ENCODE measurements at places on chromosomes 5 and 9. TPM values are rescaled to one million over a fixed set of nuclear protein-coding genes. Genes with fewer than 3 reads are reported as not detected.

Gene INSL4
- not detected for total RNA-seq

Gene EIF4E1B
- total RNA-seq, result not detected

Gene PCDHGA4
- total RNA-seq, result 1.4 TPM

Gene NEUROG1
- total RNA-seq, result not detected

GRCh38 chr9:71678999-71679398 is 89.3 kb downstream of the CEMIP2 start:
- DNase-seq, result no peak

GRCh38 chr5:10635257-10635866 is 71.5 kb downstream of the ANKRD33B start:
- DNase-seq, result peak; percentile 91

DNA sequence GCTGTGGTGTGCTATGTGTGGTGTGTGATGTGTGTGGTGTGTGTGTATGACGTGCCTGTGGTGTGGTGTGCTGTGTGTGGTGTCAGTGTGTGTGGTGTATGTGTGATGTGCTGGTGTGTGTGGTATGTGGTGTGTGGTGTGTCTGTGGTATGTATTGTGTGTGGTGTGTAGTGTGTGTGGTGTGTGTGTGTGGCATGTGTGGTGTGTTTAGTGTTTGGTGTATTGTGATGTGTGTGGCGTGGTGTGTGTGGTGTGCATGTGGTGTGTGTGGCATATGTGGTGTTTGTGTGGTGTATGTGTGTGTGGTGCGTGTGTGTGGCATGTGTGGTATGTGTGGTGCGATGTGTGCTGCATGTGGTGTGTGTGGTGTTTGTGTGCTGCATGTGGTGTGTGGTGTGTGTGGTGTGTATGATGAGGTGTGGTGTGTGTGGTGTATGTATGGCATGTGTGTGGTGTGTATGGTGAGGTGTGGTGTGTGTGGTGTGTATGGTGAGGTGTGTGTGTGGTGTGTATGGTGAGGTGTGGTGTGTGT is 18.3 kb upstream of the RNU6ATAC start:
- no peak for DNase-seq

DNA sequence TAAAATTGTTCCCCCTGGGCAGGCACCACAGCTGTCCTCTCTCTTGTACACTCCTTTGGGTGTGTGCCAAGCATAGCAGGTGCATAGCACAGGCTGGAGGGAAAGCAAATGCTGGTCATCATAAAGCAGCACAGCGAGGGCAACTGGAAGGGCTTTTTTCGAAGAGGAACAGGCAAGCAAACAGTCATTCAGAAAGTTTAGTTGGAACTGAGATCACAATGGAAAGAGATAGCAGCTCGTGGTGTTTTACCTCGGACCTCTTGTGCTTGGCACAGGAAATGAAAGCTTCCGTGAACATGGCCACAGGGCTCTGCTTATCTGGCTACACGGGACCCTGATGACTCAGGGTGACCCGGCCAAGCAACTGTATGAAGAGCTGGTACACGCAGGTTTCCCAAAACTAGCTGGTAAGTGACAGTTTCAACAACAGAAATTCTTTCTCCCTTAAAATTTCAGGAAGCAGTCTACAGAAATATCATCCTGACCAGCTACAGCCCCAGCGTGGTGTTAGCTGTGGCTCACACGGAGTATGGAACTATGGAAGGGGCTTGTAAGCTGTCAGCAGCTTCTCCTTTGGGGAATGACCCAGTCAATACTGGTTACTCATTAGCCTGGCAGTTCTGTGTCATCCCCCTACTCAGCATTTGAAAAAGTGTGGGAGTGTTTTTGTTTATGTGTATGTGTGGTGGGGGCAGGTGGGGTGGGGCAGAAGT is 48.1 kb downstream of the POC5 start:
- peak; percentile 68 for DNase-seq

DNA sequence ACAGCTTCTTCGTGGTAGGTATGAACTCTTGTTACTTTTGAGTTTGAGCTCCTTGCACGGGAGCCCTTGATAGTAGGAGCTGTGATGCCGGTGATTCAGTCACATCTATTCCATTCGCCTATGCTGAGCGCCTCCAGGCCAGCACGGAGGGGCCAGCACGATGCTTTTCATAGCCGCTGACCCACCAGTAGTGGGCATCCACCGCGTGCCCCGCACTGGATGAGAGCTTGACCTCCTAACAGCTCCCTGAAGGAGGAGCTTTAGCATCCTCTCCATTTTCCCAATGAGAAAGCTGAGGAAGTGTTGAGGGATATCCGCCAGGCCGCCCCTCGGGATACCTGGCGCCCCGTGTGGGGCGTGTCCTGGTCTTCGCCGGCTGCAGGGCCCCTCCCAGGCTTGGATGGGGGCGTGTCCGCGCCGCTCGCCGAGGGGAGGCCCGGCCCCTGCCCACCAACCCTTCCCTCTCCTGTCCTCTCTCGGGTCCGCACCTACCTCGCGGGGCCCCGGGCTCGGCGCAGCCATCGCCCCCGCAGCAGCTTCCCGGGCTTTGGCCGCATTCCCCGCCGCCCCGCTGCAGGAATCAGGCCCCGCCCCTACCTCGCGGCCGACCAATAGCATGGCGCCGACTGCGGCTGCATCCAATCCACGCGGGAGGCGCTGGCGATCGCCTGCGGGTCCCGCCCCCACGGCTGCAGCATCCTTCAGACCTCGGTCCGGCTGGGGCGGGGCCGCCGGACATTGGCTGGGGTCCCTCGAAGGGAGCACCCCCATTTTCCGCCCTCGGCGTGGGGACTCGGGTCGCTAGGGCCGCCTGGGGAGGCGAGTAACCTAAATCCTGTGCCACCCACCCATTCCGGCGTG is at the start of gene PIP5KL1:
Gene PIP5KL1, minus strand, starts transcription at position 547 of the 861 bp plus-strand sequence. Its CDS starts 25 bp downstream, at position 522.
- DNase-seq, result peak; percentile 90

- no peak for DNase-seq
Measured at GRCh38 chr5:122218778-122219177, 89.4 kb downstream of the ZNF474 start.

All from A172 (cell line).